Kidney capillary endothelial cell (primary cell): ENCODE measurements at places on chromosomes 13 and 19.
A peak's percentile ranks its signal among the peaks of the same experiment; 100 is the strongest.

- peak; percentile 62 for DNase-seq
These were observed 89.2 kb downstream of the DHRS12 start for GRCh38 chr13:51714663-51715168.

GRCh38 chr13:30030141-30030750, 179.8 kb upstream of the UBL3 start:
- no peak for DNase-seq

- no peak for DNase-seq
These were observed 684.2 kb downstream of the LIG4 start for GRCh38 chr13:107531180-107531579.

DNA sequence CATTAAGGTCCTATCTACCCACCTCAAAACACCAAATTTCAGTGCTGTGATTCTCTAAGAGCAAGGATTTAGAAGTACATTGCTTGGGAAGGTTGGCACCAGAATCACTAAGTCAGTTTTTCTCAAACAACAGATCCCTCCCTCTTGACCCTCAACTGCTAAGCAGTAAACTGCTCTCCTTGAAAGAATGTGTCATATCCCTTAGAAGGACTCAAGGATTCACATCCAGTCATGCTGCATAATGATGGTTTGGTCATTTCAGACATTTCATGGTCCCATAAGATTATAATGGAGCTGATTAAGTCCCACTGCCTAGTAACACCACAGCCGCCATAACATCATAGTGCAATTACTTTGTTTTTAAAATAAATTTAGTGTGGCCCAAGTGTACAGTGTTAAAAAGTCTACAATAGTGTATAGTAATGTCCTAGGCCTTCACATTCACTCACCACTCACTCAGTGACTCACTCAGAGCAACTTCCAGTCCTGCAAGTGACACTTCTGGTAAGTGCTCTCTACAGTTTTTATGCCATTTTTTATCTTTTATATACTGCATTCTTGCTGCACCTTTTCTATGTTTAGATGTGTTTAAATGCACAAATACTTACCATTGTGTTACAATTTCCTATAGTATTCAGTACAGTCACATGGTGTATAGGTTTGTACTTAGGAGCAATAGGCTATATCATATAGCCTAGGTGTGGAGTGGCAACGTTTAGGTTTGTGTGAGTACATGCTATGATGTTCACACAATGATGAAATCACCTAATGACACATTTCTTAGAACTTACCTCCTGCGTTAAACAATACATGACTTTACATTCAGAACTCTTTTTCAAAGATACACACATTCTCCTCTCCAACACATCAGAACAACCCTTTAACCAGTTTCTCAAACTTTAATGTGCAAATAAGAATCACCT, 15.7 kb upstream of the CCDC169 start:
- peak; percentile 70 for DNase-seq

GRCh38 chr13:109412283-109412901, 374.0 kb downstream of the IRS2 start:
- no peak for DNase-seq

DNA sequence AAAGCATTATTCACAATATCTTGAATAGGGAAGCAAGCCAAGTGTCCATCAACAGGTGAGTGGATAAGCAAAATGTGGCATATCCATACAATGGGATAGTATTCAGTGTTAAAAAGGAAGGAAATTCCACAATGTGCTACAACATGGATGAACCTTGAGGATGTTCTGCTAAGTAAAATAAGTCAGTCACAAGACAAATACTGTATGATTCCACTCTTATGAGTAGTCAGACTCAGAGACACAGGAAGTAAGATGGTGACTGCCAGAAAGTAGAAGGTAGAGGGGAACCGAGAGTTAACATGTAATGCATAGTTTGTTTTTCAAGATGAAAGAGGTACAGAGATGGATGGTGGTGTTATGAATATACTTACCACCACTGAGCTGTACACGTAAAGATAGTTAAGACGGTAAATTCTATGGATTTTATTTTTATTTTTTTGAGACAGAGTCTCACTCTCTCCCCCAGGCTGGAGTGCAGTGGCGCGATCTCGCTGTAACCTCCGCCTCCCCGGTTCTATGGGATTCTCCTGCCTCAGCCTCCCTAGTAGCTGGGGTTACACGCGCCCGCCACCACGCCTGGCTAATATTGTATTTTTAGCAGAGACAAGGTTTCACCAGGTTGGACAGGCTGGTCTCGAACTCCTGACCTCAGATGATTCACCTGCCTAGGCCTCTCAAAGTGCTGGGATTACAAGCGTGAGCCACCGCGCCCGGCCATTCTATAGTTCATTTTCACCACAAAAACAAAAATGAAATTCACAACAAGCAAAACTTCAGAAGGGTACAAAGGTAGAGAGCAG, 1.0 kb upstream of the CHAMP1 start:
- peak; percentile 43 for DNase-seq

DNA sequence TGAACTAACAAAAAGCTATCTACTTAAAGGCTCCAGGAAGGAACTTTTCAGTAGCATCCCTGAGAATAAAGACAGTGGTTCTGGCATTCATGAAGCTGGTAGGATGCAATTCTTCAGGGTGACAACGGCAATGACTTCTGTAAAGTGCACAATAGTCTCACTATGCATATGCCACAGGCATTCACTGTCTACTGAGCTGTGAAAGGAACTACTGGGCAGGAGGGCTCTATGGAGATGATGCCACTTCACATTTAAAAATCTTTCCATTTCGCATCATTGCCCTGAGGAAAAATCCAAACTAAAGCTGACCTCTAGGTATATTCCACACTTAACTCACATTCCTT, 2020.6 kb upstream of the PCDH20 start:
- no peak for DNase-seq

DNA sequence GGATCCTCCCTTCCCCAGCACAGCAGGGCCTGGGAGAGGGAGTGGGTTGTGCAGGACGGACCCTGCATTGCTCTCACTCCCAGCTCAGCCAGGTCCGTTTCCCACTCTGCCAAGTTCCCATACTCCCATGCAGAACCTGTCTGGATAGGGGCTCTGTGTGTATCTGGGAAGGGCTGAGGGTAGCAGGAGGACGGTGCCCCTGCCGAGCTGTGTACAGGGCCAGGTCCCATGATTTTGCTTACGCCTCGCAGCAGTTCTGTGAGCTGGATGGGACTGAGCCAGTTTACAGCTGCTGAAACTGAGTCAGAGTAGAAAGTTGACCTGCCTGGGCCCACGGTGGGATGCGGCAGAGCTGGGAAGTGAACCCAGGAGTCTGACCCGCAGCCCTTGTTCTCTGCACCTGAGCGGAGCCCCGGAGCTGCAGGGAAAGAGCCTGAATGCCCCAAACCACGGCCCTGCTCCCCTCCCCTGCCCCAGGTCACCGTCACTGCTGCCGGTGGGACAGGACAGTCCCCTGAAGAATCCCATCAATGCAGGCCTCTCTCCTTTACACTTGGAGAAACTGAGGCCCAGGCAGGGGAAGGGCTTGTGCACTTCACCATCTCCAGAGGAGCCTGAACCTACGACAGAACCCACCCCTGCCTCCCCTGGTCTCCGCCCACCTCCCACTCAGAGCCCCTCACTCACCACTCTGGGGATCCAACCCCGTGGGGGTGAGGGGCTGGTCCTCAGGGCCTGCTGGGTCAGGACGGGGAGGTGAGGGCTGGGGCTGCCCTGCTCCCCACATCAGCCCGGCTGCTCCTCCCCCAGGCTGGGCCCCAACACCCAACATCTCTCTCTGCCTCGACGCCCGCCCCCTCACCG, 3.5 kb downstream of the LILRB5 start:
- no peak for DNase-seq

DNA sequence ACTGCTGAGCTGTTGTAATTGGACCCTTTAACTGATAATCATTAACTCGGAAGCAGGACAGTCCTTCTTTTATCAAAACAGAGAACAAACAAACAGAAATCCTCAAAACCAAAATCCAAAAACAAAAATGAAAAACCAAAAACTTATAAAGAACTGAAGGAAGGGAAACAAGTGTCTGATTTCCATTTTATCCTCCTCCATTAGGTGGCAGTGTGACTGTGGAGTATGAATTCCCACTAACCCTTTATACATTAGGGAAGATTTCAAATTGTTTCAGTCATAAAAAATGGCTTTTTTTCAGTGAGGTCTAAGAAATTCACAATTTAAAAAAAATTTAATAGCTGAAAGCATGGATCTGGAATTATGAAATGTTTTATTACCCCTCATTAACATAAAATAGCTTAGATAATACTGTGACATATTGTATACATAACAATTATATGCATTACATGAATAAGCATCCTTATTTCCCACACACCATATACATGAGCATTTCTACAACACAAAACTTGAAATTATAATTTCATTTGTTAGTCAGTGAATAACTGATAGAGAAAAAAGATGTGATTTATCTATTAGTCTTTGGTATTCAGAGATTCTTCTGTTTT, 1074.3 kb upstream of the PCDH9 start:
- DNase-seq: peak; percentile 32

GRCh38 chr19:56507446-56508289, at the start of gene ZNF471:
TSS of gene ZNF471 (plus strand) at chr19:56507855. CDS start at chr19:56511572, 3,717 bp downstream.
- DNase-seq: peak; percentile 99

- no peak for DNase-seq
These were observed 17.7 kb downstream of the GSX1 start for GRCh38 chr13:27810009-27810408.

DNA sequence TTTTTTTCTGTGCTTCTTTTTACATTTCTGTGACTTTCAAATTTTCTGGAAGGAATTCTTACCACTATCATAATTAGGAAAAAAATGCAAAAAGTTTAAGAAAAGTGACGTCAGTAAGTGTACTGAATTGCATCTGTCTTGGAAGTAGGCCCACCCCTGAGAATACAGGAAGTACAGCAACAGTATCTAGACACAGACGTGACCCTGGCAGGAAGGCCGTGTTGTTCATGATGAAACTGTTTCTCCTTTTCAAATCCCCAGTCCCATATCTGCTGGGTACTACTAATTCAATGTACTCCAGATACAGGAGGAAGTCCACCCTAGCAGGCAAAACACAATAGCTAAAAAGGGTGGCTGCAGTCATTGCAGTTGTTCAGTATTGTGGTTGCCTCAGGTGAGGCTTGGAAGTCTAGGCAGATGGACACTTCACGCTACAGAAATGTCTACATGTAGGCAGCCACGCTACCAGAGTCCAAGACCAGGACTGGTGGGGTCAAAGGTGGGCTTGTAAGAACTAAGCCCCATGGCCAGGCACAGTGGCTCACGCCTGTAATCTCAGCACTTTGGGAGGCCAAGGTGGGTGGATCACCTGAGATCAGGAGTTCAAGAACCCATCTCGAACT, 49.6 kb upstream of the MED4 start:
- DNase-seq: peak; percentile 47

DNA sequence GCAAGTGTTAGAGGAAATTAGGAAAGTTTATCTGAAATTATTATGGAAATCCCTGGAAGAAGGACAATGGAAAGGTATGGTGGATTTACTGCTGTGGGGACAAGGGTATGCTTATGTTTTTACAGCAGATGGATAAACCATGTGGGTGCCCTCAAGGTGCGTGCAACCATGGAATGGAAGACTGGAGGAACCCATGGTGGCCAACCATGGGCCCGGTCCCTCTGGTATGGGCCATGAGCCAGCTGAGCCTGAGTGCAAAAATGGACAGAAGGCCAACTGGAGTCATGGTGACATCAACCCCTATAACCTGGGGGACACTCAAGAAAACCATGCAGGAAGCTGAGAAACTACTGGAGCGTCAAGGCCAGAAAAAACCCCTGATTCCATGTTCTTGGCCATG, 46.1 kb upstream of the ZNF726 start:
- DNase-seq: no peak

GRCh38 chr19:19410553-19411550, 5.4 kb downstream of the GATAD2A start:
- DNase-seq: no peak

DNA sequence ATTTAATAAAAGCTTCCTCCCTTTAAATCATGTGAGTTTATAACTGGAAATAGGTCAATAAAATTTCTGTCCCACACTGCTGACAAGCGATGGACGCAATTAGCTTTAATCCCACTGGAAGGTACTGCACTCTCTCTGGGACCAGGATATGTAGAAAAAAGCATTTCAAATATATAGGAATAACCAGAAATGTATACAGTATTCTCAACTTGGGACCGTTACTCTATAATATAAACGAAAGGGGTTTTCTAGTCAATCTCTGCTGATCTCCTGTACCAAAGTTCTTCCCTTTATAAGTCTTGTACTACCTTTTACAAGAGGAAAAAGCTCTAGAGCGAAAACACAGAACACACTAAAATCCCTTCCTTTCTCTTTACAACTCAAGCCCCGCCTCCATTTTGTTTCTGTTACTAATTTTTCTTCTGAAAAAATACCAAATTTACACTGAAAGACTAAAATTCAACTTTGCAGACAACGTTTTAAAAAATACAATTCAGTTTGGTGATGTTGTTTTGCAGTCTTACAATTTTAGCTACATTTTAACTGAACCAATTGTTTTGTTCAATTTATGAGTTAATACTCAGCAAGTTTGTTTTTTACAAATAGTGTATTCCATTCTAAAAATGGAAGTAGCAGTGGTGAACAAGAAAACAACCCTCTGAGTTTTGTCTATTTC, 1.7 kb upstream of the USPL1 start:
- DNase-seq: peak; percentile 55

- DNase-seq: no peak
These were observed 426 bp downstream of the MYO9B start for GRCh38 chr19:17075864-17076542.

GRCh38 chr19:40283414-40284250, 1.5 kb downstream of the AKT2 start:
- no peak for DNase-seq

DNA sequence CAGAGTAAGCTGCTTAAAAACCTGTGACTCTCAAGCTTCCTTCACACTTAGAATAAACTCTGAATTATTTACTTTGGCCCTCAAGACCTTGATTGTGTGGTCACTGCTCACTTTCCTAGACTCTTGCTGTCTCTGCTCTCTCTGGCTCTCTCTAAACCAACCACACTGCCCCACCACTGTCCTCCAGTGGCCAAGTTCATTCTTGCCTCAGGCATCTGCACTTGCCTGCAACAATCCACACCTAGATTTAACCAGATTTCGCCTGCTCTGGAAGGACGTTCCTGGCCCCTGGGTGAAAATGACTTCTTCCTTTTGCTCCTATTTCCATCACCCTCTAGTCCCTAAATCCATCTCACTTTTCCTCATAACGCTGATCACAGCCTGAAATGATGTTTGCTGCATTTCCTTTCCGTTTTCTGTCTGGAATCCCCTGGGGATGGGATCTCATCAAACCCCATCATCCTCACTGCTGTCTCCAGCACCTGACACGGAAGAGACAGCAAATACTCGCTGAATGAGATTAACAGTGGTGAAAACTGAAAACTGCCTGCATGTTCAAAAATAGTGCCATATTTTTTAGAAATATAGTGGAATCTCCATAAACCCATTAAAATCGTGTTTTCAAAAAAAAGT, 232.6 kb downstream of the UQCRFS1 start:
- DNase-seq: no peak

DNA sequence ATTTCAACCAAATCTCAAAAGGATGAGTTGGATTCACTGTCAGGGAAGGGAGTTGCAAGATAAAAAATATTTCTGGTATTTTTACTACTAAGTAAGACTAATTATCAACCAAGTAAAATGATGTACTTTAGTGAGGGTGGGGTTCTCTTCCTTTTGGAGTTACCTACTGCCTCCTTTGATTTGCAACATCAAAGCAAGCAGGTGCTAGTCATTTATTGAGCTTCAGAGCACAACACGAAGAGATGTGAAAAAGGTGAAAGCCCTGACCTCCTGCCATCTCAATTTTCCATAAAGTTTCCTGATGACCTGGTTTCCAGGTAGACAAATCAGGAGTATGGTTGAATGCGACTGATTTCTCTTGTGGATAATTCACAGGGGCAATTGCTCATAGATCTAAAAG, 96.0 kb downstream of the CDADC1 start:
- DNase-seq: no peak
